Cerebellar cortex (tissue), 1 donor: ENCODE measurements at places on chromosomes 5 and 9.

DNA sequence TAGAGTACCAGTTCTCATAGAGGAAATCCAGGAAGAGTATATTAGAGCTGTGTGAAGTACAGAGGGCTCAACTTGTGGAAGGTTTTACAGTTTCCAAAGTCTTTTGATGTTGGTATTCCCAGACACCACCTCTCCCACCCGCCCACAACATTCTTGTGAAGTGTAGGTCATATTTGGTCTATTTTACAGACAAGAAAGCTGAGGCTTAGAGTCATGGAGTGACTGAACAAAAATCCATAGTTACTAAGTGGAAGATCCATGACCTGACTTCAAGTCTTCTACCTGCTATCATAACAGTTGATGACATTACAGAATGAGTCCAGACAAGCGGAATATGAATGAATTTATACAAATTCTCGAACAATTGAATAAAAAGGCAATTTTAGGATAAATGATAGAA, 187.1 kb upstream of the RPS23 start:
- DNase-seq: no peak

GRCh38 chr5:116354699-116355098, 219.9 kb downstream of the SEMA6A start:
- no peak for DNase-seq

DNA sequence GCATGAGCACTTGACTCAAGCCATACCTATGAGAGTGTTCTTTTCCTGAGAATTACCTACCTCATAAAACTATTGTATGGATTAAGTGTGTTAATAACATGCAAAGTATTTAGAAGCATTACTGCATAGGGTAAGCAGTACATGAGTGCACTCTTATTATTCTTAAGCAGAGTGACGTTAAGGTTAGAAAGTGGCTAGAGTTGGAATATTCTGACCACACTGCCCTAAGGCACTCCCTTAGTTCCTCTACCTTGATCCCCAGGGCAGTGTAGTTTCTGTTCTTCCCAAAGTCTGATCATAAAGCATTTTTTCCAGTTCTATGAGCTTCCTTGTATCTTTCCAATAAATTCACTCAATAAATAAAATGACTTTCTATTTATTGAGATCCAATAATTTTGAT, 189.2 kb downstream of the PCSK1 start:
- DNase-seq: no peak

- DNase-seq: no peak
Measured at GRCh38 chr5:126400621-126401251, 22.5 kb upstream of the GRAMD2B start.

DNA sequence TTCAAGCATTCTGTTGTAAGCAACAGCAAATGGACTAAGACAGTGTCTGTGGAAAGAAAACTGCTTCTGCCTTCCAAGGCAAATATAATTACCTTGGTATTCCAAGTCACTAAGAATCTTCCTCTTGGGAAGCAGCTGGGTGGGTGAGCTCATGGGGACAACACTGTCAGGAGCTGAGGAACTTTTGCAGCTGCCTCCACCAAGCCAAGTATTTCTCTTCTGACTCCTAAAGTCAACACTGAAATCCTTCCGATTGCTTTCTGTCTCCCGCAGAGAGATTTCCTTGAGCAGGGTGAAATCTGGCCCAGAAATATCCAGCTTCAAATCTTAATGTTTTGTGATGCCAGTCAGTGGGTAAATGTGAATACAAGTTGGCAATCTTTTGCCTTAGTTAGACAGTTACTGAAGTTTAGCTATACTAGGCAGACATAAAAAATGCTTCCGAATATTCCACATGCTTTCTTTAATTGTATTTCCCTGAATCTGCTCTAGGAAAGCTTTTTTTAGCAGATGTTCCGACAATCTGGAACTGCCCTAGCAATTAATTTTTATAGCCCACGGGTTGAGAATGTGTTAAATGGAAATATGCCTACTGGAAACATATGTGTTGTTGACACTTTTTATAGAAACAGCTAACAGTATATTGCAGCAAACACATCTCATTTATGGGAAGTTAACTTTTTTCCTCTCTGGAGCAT, 369.9 kb upstream of the DAB2 start:
- DNase-seq: no peak

DNA sequence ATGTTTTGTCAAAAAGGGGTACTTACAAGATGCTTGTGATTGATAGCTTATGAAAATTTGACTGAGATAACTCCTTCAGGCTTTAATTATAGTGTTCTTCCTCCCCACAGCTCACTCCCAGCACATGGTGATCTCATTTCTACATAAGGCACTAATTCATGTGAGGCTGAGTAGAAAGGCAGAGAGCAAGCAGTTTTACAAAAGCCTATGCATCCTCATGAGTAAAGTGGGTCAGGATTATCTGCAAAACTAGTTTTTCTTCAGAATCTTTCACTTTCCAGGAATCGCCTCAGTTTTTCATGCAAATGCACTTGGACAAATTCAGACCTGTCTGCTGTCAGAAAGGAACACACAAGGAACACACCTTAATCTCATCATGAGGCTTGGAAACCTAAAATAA, 92.1 kb upstream of the FBN2 start:
- no peak for DNase-seq

GRCh38 chr5:107359033-107359915, 311.5 kb downstream of the EFNA5 start:
- DNase-seq: no peak

GRCh38 chr5:167840527-167841130, 450.8 kb upstream of the WWC1 start:
- no peak for DNase-seq

DNA sequence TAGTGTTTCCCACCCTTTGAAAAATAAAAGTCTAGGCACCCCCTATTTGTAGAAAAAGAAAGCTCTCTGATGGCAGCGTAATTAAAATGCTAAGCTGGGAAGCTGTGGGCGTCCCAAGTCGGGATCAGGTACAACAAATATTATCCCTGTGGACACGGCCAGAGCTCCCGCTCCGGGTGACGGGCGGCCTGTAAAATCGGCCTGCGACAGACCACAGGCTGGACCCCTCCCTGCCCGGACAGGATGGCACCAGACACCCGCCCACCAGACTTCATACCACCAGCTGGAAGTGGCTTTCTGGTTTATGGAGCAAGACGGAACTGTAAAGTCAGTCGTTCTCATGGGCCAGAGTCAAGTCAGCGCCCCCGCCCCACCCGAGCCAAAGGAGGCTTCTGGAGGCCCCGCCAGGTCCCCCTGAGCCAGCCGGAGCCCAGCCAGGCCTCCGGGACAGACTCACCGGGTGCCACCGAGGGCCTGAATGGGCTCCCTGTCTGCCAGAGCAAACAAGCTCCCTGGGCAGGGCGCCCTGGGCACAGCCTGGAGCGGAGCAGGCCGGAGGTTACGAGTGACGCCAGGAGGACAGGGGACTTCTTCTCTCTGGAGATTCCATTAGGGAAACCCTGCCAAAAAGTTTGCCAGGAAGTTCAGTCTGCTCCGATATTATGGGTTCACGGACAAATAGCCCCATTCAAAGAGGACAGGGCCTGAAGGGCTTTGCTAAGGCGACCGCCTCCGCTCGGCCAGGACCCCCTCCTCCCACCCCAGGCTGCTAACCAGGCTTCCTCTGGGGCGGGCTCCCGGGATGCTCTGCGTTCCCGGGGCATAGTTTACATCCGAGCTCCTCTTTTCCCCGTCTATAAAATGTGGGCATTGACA, 173.7 kb downstream of the ERCC6L2 start:
- peak; percentile 39 for DNase-seq

- DNase-seq: no peak
Measured at GRCh38 chr9:136906266-136906665, 19.9 kb downstream of the TRAF2 start.

DNA sequence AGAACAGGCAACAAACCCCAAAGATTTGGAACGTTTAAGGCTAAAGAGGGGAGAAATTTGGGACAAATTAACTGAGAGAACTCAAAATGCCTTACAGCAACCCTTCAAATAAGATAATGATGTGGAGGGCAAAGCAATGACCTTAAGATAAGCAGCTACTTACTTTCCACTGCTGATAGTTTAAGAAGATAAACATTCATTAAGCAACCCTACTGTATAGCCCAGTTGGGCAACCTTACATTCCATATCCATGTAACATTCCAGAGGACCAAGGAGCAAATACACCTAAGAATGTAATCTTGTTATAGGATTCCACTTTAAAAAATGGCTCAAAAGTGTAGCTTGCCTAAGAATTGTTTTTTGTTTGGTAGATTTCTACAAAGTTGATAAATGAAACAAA, 14.8 kb downstream of the ETF1 start:
- DNase-seq: no peak

DNA sequence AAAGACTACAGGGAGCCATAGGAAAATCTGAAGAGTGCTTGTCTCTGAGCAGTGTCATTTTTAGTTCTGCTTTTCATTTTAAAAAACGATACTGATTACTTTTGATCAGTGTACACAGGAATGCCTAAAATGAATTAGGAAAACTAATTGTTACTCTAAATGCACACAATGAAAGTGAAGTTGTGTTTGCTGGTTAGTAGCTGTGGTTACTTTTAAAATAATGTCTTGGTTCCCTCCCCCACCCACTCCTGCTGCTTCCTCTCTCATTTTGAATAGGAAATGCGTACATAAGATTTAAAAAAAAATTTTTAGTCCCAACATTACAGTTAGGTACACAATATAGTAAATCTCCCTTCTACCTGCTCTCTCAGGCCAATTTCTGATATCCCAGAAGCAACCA, 47.5 kb upstream of the PLPP1 start:
- DNase-seq: no peak

GRCh38 chr5:51958473-51958872, 575.2 kb downstream of the ISL1 start:
- DNase-seq: no peak

GRCh38 chr5:179794171-179794570, 385 bp downstream of the LTC4S start:
- no peak for DNase-seq

GRCh38 chr5:58046371-58046770, 413.5 kb downstream of the PLK2 start:
- DNase-seq: no peak

DNA sequence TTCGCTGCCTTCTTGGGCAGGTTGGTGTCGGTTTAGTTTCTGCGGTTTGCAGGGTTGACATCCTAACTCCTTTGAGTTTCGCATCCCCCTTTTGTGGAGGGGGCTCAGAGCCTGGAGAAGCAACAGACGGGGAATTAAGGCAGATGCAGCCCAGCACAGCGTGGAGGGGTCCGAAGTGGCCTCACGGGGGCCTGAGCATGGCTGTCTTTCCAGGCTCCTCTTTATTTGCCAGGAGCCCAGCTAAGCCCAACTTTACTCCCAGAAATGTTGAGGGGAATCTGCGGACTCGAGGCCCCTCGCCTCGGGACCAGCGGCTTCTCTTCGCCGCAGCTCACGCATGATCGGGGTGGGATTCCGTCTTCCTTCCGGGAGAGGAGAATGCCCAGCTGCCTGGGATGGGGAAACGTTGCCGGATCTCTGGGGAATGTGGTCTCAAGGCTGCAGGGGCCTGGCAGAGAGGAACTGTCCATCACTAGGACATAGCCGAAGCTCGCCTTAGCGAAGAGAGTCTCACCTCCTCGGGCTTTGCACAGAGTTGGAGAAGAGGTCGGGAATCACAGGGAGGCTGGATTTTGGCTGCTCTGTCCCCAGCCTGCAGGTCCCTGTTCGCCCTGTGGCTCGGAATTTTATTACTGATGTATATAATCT, 1.3 kb downstream of the RAI14 start:
- DNase-seq: peak; percentile 35

DNA sequence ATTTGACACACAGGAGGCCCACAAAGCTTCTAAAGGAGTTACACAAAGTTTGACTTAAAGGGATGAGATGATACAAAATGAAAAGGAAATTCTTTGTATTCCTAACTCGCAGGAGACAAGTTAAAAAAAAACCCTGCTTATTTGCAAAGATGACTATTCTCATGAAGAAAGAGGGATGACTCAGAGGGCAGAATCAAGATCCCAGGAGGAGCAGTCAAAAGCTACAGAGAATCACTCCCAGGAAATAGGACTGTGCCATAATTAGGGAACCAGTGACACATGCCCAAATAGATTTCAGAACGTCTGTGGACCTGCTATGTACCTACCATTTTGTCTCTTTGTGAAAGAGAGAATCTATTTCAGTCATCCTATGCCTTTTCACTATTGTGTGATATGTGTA, 103.5 kb upstream of the ARRDC3 start:
- no peak for DNase-seq

DNA sequence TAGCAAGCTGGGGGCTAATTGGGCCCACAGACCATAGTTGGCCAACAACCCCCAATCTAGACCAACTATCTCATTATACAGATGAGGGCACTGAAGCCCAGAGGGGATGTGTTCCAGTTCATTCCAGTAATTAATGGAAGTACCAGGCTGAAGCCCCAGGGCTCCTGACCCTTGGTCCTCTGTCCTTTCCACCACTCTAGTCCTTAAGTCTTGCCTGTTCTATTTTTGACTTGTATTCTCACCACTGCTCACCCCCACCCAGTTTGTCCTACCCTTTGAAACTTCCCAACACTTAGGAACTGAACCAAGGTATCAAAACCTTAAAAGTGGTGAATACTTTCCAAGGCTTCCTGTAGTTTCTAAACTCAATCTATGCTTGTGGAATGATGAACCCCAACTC, 407.4 kb downstream of the ENC1 start:
- DNase-seq: no peak

DNA sequence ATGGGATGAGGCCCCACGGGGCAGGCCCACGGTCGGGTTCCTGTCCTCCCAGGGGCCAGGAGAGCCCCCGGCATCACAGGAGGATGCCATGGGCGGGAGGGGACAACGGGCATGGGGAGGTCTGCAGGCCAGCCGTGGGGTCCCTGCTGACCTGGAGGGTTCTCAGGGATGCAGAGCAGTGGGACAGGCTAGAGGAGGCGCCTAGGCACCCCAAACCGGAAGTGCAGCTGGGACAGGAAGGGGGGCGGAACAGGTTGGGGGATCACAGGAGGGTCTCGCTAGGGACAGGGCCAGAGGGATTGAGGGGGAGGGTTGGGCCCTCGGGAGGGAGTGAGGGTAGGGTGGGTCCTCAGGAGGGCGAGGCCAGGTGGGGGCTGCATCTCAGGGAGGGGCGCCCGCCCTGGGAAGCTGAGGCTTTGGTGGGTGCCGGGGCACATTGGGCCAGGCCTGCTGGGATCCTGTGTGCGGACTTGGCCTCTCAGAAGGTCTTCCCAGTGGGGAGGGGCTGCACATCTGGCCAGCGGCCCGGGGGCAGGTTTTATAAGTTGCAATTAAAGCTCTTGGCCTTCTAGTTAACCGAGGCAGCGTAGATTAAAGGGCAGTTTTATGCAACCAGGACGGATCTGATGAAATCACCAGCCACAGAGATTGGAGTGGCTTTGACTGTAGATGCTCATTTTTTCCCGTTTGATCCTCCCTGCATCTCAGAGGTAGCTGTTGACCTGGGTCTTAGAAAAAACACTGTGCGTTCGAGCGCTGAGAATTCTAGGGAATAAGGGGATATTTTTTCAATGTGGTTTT, 20.1 kb downstream of the NKD2 start:
- DNase-seq: no peak

- no peak for DNase-seq
Measured at GRCh38 chr9:100379862-100380261, 27.1 kb upstream of the TEX10 start.

- DNase-seq: no peak
Measured at GRCh38 chr9:95796029-95796428, 79.5 kb upstream of the ERCC6L2 start.

- DNase-seq: peak; percentile 98
Measured at GRCh38 chr5:137619191-137619870, 116.6 kb downstream of the KLHL3 start.

GRCh38 chr5:150406103-150406722, 6.5 kb downstream of the CD74 start:
- DNase-seq: no peak

GRCh38 chr5:79030663-79031484, 38.6 kb downstream of the DMGDH start:
- DNase-seq: no peak

GRCh38 chr9:26813247-26813646, 79.4 kb downstream of the CAAP1 start:
- no peak for DNase-seq

GRCh38 chr5:14364096-14364495, 217.5 kb upstream of the OTULINL start:
- DNase-seq: no peak
